ENCODE measurements at places on chromosomes 2 and 18.
A peak's percentile ranks its signal among the peaks of the same experiment; 100 is the strongest.

DNA sequence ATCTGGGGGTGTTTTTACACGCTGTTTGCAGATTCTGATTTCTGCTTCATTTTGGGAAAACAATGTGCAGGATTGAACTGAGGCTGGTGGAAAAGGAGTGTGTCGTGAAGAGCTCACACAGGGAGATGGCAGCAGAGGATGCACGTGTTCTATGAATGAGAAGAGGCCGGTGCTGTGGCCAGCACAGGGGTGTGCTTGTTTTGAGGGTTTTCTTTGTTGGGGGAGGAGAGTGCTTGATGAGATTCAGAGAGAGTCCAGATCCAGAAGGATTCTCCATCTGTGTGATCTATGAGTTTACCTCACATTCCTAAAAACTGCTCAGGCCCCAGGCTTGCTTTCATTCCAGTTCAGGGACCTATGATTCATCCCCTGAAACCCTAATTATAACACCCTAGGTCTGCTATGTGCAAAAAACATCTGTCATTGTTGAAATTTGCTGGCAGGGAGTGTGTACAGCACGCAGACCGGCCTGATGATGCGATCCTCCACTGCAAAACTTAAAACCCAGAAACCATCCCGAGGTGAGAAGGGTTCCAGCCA, 12.1 kb downstream of the TGFA start:
- DNase-seq = no peak

GRCh38 chr18:48913775-48914174, 37.0 kb downstream of the SMAD7 start:
- no peak for DNase-seq

- DNase-seq = no peak
Observed at GRCh38 chr2:176388861-176389260, 119.6 kb downstream of the MTX2 start.

DNA sequence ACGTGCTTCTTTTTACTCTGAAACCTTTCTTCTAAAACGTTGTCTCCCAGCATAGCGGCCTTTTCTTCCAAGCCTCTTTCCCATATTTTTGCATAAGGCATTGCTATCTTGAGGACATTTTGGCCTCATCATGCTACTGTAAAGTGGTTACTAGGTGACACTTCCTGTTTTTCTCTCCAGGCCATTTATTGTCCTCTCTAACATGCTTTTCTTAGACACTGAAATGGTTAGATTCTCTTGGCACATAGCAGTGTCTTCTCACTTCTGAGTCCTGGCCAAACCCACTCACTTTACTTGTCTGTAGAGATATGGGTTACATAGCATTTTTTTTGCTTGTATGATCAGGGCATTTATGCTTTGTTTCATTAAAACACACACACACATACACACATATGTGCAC, 50.1 kb upstream of the KCNH7 start:
- no peak for DNase-seq

GRCh38 chr2:70505613-70506391, 47.8 kb downstream of the TGFA start:
- no peak for DNase-seq

DNA sequence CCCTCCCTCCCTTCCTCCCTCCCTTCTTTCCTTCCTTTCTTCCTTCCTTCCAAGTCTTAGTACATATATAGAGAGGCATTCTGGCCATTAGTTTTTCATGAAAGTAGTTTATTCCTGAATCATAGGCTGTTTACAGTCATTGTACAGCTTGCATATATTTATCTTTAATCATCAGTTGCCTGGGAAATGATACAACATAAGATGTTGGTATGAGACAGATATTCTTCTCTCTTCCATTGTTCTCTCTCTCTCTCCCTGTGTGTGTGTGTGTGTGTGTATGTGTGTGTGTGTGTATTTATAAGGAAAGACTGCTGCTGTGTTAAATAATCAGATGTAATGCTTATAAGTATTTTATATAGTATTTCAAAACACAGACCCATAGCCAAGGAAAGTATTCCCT, 289.8 kb upstream of the UBE2E3 start:
- DNase-seq = no peak

GRCh38 chr2:98921062-98921461, 15.0 kb downstream of the CRACDL start:
- no peak for DNase-seq

DNA sequence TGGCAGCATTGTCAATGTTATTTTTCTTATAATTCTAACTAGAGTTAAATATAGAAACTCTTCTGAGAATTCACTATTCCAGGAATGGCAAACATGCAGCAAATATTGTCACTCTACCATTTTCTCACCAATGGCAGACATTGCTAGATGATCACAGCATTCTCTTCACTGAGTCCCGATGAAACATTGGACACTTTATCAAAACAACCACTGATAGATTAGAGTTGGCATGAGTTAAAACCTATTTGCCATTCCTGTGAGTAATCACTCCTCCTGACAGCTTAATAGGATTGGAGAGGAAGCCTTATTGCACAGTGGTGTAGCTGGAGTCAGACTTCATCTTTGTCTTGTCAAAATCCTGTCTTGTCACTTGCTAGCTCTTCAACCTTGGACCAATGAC, 163.9 kb upstream of the THUMPD2 start:
- DNase-seq = no peak

- no peak for DNase-seq
Observed at GRCh38 chr2:30216157-30216556, 15.2 kb upstream of the LBH start.

DNA sequence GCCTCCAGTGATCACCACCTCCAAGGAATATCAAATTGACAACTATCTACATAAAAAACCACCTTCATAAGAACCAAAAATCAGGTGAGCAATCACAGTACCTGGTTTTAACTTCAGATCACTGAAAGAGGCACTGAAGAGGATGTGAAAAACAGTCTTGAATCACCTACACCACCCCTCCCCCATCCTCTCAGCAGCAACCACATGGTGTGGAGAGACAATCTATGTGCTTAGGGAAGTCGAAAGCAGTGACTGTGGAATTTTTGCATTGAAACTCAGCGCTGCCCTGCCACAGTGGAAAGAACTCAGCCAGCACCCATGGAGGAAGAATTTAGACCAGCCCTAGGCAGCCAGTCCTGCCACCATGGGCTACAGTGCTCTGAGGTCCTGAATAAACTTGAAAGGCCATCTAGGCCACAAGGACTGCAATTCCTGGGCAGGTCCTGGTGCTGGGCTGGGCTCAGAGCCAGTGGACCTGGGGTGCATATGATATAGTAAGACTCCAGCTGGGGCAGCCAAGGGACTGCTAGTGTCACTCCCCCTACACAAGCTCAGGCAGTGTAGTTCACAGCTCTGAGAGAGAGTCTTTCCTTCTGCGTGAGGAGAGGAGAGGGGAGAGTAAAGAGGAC, 75.6 kb downstream of the ATL2 start:
- peak; percentile 51 for DNase-seq

DNA sequence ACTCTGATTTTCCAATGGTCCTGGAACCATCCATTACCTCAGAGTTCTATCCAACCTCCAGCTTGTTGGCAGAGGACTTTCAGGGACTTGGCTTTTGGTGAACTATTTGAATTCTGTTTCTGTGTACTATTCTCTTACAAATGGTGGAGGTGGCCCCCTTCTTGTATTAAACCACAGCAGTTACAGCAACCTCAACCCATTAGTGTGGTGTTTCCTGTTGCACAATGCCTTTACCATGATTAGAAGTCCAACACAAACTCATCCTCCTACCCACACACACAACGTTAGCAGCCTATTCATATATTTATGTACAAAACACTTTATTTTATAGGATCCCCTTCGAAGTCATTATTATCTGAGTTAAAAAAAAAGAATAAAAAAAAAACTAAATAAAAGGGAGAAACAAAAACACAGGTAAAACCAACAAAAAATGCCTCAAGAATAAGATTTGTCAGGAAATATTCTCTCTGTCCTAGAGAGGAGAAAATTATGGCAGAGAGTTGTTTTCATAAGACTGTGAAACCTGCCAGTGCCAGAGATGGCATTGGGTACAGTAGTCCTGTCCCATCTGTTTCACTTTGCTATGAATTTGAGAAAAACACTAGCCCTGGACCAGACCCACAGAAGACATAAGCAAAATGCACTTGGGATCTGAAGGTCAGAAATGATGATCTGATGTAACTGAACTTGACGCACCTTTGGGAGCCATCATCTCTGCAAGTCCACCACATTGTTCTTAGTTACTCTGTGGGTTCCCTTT, 1896.0 kb upstream of the PIK3C3 start:
- no peak for DNase-seq

- DNase-seq = no peak
Observed at GRCh38 chr18:56831988-56832387, 180.8 kb downstream of the WDR7 start.

GRCh38 chr2:206832873-206833272, 67.5 kb downstream of the FASTKD2 start:
- DNase-seq = no peak

DNA sequence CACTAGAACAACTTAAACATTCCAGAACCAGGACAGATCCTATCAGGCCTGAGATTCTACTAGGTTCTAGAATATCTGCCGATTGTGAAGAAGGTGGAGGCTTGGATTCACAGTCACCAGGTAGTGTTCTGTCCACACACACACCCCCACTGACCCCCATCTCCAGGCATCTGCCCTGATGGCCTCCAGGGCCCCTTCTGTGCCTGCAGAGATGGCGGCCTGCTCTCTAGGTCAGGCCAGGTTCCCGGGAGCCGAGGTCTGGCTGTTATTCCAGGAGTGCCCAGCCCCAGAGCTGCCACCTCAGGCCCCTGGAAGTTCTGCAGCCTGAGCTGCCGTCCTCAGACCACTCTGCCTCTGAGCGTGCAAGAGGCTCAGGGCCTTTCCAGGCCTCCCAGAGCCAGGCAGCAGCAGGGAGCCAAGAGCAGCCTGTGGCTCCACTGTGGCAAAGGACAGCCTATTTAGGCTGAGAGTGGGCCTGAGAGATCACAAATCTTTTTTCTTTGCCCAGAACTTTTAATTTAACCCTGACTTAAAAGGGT, 96.2 kb upstream of the ASAP2 start:
- no peak for DNase-seq

- DNase-seq = no peak
Observed at GRCh38 chr18:36451454-36452251, 154.1 kb downstream of the FHOD3 start.

- no peak for DNase-seq
Observed at GRCh38 chr2:28168376-28168775, 224.3 kb upstream of the FOSL2 start.

GRCh38 chr2:214904176-214904575, 94.7 kb upstream of the BARD1 start:
- no peak for DNase-seq

All from activated T-cell treated with anti-CD3 and anti-CD28 coated beads, Interleukin-2, amount 50 U/mL, for 48 hours (primary cell).